Fibroblast of skin of right quadriceps (primary cell): ENCODE measurements at places on chromosomes 11 and 22.

DNA sequence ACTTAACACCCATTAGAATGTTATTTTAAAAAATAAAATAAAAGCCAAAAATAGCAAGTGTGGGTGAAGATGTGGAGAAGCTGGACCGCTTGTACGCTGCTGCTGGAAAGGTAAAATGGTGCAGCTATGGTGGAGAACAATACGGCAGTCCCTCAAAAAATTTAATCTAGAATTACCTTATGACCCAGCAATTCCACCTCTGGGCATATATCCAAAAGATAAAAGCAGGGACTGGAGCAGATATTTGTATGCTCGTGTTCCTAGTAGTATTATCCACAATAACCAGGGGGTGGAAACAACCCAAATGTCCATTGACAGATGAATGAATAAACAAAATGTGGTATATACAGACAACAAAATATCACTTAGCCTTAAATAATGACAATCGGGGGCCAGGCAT lies 6.1 kb upstream of the APOA5 start:
- DNase-seq, result no peak

GRCh38 chr11:14519597-14519916 lies 629 bp downstream of the PSMA1 start:
- DNase-seq, result no peak

DNA sequence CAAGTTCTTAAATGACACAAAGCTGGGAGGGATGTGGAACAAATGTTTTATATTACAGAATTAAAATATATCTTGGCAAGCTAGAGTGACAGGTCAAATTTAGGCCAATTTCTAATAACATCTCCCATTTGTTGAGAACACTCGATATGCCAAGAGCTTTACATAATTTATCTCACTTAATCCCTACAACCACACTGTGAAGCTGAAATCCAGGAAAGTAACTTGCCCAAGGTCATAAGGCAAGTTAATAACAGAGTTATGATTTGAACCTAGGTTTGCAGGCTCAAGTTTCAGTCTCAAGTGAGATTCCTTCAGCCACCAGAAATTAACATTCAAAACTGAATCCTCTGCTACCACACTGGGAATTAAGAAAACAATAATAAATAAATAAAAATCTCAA lies 38.3 kb downstream of the RAB30 start:
- DNase-seq, result no peak

GRCh38 chr11:119697445-119697844 lies 31.6 kb downstream of the NECTIN1 start:
- DNase-seq, result no peak

DNA sequence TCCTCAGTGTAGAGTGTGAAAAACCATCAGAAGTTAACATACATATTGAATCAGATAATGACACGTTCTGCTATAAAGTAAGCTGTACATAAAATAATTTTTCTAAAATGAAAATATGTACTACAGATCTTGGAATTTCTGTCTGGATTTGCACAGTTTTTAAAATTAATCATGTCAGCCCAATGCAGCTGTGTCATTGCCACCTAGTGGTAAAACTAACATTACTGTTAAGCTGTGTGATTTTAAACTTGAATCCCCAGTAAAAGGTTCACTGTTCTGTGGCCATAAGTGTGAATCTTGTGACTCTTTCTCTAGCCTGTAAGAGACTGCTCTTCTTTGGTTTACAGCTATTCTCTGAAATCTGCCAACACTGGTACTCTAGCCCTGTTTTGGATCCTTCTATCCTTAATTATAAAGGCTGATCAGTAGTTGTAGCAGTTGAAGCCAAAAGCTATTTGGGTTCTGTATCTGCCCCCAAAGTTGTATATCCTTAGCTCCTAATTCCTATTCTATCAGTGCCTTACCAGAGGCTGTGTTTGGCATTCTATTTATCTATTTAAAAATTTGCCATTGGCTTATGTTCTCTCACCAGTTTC lies 4.0 kb downstream of the JRKL start:
- peak; percentile 46 for DNase-seq

DNA sequence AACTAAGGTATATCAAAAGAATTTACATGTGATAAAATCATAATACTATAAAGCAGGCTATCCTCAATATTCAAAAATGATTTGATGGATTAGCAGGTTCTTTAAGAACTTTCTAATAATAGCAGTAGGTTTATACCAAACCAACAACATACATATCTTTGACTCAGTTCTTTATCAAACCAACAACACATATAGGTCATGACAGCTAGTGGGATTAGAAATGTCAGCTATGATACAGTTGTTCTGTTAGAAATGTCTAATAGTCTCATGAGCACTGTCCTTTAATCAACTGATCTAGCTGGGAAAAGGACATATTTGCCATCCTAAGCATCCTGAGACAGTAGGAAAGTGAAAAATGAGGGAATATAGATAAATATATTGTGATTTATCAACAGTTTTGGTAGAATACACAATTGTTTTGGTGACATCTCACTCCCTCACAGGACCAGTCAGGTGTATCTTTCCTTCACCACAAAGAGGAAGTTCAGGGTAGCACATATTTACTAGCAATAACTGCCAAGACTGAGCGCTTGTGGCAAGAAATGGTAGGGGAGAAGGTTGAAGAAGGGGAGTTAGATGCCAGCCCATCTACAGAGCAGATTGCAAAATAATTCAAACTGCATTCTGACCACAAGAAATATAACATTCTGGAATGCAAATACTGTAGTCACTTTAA lies 90.8 kb upstream of the APOA1 start:
- peak; percentile 15 for DNase-seq

DNA sequence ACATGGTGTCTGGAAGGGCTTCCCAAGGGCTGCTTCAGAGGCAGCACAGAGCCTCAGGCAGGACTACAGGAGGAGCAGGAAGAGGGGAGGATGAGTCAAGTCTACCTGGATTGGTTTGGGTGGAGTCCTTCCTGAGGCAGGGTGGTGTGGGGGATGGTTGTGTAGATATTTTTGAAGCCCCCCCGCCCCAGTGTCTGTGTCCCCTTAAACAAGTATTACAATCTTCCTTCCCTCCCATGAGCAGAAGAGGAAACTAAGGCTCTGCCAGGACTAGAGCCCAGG lies 34.7 kb upstream of the FCHSD2 start:
- no peak for DNase-seq

DNA sequence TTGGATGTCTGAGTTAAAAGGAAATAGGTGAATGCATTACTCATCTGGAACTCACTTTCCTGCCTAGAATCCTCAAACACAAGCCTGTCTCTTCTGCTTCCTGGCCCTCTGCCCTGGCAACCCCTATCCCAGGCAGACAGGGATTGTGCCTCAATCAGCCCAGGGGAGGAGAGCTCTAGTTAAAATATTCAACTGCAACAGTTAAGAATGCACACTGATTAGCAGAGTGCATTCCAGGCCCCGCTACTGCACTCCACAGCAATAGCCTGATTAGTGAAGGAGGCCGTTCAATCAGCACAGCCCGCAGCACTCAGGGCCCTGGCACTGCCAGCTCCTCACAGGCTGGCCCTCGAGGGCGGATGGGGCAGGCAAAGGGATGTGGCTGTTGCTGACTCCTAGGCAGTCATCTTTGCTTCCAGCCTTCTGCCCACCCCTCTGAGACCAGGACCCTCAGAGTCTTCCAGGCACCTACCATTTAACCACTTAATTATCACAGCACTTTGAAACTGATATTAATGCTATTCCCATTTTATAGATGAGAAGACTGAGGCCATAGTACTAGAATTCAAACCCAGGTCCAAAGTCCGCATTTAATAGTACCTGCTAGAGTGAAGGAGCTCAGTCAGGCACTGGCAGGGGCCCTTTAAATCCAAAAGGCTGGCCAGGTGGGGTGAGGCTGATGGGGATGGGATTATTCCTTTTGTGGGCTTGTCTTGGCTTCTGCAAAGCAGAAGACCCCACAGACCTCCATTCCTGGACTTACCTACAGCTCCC lies 435.3 kb downstream of the SOX6 start:
- peak; percentile 14 for DNase-seq

DNA sequence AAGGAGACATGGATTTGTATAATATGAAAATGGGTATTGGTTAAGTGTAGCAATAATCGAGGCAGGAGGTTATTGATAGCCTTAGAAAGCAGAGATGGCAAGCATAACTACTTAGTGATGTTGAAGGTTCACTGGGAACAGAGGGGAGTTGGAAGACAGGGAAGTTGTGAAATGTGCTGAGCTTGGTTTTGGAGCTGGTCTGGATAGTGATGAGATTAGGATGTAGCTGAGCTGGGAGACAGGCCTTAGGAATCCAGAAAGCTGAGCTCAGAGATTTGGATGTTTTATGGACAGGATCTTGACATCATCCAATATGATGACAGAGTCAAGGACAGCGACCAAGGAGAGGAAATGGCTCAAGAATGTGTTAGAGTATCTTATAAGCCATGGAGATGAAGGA lies 113.1 kb downstream of the ARHGAP42 start:
- peak; percentile 15 for DNase-seq

DNA sequence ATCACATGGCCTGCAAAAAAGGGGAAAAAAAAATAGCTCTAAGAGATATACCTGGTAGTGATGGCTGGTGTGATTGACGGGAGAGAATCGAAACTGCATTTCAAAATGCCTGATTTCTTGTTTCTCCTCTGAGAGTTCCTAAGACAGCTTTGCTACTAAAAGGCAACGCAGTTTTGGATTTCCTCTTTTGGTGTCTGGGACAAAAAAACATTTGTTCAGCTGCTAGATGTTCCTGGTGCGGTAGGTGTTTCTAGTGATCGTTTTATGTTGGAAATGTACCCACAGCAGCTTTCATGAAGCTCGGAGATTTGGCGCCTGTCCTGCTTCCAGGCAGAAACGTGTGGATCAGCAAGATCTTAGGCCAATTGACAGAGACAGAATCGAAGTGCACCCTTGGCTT lies 18.1 kb downstream of the P2RX3 start:
- no peak for DNase-seq

GRCh38 chr11:114556135-114556534 lies 3.5 kb downstream of the NXPE1 start:
- DNase-seq, result no peak

- DNase-seq, result no peak
These were observed 32.9 kb downstream of the GALNT18 start for GRCh38 chr11:11588891-11589290.

DNA sequence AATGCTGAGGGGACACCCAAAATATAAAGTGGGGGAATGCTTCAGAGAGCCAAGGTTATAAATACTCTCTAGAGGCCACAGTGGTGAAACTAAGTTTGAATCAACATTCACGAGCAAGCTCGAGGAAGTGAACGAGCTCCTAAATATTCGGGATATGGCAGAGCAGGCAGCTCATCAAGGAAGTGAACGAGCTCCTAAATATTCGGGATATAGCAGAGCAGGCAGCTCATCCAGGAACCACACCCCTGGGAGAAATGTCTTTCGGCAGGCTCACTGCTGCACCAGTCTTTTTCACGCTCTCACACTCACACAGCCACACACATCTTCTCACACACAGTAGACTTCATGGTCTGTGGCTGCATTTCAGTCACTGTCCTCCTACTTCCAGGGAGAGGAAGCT lies 787.5 kb downstream of the OPCML start:
- DNase-seq, result peak; percentile 85

DNA sequence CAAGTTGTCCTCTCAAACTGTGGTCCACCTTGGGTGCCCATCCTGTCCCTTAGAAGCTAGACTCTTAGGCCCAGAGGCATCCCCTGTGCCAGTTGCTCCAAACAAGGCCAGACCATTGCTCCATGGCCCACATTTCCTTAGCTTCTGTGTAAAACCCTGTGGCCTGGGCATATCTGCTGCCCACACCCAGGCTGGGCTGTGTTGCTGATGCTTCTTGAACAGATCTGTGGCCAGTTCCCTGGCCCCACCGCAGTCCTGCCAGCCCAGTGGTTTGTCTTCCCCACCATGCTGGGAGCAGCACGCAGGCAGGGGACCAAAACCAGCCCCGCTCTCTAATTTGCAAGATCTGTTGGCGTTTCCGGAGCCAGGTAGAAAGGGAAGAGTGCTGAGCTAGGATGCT lies 72.2 kb downstream of the CSNK2A3 start:
- no peak for DNase-seq

- DNase-seq, result no peak
These were observed 299.3 kb downstream of the NXPE2 start for GRCh38 chr11:114977651-114978050.
